NCI-H446 (cell line): ENCODE measurements at places on chromosomes 2 and 18.

- no peak for DNase-seq
These were observed 118.2 kb downstream of the PHLPP1 start for GRCh38 chr18:62833494-62833893.

DNA sequence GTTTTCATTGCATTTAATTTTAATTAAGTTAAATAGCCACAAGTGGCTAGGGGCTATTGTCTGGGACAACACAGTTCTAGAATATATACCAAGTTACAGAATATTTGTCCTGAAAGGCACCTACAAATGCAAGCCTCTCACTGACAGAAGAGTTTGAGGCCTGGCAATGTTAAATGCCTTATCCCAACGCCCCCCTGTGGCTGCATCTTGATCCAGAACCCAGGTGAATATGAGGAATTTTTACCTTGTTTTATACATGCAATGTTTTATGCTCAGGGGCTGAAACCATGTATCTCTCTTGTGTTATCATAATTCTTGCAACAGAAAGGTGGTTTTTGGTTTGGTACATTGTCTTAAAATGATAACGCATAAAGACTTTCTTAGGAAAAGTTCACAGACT is 71.8 kb upstream of the SEC11C start:
- DNase-seq = no peak

DNA sequence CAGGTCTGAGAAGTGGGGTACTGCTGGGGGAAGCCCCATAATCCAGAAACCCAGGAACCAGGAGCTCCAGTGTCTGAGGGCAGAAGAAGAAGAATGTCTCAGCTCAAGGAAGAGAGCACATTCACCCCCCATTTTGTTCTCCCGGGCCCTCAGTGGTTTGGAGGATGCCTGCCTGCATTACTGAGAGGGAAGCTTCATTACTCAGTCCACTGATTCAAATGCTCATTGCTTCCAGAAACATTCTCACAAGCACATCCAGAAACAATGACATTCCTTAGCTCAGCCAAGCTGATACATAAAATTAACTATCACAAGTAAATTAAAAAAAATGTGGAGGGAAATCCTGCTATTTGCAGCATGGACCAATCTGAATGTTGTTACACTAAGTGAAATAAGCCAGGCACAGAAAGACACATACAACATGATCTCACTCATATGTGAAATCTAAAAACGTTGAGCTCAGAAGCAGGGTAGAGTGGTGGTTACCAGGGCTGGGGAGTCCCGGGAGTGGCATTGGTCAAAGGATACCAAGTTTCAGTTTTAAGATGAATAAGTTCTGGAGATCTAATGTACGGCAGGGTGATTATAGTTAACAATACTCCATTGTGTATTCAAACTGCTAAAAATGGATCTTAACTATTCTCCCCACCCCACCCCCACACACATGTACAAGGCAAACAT is 459.3 kb downstream of the GALR1 start:
- DNase-seq = no peak

- DNase-seq = no peak
These were observed 294.2 kb upstream of the NCKAP5 start for GRCh38 chr2:133862400-133862977.

- DNase-seq = no peak
These were observed 32.8 kb upstream of the LDLRAD4 start for GRCh38 chr18:13185675-13186198.

DNA sequence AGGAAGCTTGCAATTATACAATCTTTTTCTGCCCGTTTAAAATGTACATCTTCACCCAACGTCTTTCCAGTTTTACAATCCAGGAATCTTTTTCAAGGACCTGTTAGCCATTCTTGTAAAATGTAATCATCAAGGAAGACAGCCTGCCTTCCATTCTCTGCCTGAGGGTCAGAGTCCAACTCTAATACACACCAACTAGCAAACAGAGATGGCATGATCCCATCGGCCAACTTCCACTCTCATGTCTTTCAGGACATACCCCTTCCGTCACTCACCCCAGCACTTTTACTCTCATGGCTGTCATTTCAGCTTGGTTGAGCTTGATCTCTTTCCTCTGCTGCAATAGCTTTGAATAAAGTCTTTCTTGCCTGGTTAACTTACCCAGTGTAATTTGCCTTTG is 172.5 kb upstream of the NETO1 start:
- no peak for DNase-seq
